ENCODE measurements at places on chromosomes 5 and 9.

- no peak for DNase-seq
Observed at GRCh38 chr9:99044827-99045226, 60.1 kb upstream of the TGFBR1 start.

DNA sequence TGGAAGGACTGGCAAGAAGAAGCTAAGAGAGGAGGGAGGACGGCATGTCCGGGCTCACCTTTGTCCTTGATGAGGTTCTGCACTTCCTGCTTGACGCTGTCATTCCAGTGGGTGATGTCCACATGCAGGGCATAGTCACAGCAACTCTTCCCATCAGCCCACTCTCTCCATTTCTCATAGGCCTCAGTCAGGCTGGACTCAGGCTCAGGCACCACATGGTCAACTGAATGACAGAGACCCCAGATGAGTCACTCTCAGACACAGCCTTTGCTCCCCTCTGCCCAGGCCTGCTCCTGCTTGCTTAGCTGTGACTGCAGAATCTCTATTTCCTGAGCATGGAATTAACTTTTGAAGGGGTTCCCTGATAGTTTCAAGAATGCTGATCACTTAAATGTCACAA lies 94.2 kb downstream of the DPYSL3 start:
- no peak for DNase-seq

GRCh38 chr9:16883586-16883985 lies 13.1 kb upstream of the BNC2 start:
- no peak for DNase-seq

GRCh38 chr5:174172152-174172551 lies 126.6 kb downstream of the NSG2 start:
- DNase-seq: peak; percentile 1

GRCh38 chr5:56166671-56167385 lies 66.3 kb downstream of the ANKRD55 start:
- DNase-seq: no peak

GRCh38 chr9:89052470-89053097 lies 61.3 kb downstream of the S1PR3 start:
- DNase-seq: peak; percentile 81

DNA sequence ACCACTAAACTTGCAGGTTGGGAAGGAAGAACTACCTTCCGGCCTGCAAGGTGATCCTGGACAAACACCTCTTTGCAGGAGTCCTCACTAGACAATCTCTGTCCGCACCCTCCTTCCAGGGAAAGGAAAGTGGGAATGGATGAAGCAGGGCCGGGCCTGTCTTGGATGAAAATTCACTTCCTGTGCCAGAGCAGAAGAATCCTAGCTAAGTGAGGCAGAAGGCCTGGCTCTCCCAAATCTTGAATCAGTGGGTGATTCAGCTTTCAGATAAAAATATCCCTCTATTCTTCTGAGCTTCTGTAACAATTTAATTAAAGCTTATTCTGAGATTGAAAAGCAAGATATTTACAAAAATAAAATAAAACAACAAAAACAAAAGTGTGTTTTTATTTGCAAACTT lies 281.9 kb upstream of the TLE4 start:
- no peak for DNase-seq

- DNase-seq: no peak
Observed at GRCh38 chr5:43646992-43647391, 44.0 kb downstream of the NNT start.

- DNase-seq: no peak
Observed at GRCh38 chr5:84715091-84715490, 330.4 kb upstream of the EDIL3 start.

DNA sequence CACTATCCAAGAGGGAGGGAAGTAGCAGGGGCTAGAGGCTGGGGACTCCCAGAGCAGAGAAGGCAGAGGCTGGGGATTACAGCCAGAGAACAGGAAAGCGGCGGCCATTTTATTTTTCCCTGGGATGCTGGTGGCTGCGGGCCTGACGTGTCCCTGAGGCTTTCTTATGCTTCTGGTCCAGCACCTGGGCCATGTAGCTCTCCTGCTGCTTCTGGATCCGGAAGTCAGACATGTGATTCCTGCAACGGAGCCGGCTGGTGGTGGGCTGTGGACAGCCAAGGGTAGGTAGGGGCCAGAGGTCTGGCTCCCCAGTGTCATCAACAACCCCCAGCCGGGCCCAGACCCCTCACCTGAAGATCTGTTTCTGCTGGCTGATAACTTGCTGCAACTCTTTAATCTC lies 1.8 kb upstream of the PROB1 start:
- no peak for DNase-seq

DNA sequence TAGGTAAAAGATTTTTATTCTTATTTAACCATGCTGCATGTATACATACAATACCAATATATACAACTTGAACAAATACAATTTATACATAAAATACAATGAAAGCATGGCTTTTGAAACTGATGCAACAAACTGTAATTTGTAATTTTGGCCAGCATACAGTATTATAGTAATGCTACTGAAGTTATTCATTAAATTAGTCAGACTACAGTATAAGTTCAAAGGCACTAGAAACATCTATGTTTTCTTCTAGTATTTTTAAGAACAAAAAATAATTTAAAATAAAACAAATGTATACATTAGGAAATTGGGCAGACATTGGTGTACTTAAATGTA lies 18.8 kb downstream of the IL4 start:
- no peak for DNase-seq

GRCh38 chr9:33708441-33708840 lies 86.9 kb upstream of the PRSS3 start:
- no peak for DNase-seq

DNA sequence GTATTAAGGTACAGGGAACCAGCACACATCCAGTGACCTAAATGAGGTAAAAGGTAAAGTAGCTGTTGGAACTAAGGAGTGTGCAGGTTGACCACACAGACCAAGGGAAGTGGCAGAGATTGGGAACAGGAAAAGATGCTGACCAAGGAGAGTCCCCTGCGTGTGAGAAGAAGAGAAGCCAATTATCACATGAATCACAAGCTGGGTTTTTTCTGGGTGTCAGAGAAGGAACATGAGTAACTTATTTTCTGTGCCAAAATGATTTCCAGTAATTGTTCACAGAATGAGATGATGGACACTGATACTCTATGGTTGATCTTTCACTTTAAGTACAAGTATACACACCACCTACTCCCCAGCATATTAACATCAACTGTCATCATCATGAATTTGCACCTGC lies 130.7 kb upstream of the ACO1 start:
- DNase-seq: no peak

DNA sequence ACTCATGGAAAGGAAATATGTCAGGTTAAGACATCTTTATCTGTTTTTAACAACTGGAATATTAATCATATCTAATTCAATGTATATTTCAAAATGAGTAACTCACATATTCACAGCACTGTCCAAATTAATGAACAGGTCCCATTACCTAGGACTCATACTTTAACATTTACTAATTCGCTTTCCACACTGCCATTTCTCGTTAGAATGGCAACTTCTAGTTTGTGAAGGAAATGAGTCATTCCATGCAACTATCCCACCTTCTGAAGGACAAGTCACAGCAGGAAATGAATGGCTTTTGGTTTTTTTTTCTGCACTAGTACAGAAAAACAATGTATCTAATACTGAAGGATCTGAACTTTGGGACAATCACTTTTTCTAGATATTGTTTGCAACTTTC lies 24.6 kb upstream of the IFNK start:
- DNase-seq: no peak

DNA sequence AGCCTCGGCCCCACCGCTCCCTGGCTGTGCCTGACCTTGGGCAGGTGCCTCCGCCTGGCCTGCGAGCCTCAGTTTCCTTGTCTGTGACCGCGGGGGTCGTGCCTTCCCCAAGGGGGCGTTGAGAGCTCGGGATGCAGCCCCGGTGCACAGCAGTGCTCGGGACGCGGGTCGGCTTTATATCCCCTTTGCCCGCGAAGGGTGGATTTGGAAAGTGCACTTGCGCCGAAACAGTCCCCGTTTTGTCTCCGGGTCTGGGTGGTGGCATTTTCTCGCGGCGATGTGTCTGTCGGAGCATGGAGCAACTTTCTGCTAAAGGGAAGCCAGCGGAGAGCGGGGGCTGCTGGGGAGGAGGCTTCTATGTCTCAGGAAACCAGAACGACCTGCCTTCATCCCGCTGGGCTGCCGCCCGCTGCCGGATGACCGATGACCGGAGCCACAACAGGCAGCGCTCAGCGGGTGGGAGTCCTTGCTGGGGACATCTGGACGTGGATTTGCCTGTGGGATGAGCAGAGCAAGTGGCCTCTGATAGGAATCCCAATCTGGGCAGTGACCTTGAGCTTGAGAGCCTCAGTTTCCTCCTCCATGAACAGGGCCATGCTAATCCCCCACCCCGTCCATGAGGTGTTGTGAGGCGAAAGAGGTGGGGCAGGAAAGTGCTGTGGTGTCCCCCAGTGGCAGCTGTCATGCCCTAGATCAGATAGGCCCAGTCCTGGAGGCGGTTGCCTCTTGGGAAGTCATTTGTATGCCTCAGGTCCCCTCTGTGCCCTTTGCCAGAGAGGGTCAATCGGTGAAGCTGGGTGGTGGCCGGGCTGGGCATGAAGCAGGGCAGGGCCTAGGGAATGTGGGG lies 651 bp downstream of the HRH2 start:
- DNase-seq: no peak

DNA sequence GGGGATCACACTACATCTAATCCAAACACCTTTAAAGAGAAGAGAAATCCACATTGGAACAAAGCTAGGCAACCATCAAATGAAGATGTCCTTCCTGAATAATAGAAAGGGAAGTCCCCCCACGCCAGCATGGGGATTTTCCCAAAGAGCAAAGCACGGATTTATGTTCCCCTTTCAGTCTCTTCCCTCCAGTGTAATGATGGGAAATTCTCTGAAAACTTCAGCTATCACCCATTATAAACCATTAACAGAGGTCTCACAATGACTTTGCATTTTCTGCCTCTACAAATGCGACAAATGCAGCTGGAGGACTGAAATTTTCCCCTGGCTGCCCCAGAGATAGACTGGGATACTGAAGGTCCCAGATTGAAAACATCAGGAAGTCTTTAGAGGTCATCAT lies 368.7 kb downstream of the EFNA5 start:
- no peak for DNase-seq

- peak; percentile 28 for DNase-seq
Observed at GRCh38 chr5:38734353-38734752, 111.5 kb upstream of the OSMR start.

- DNase-seq: no peak
Observed at GRCh38 chr5:128825826-128826225, 139.5 kb upstream of the SLC27A6 start.

DNA sequence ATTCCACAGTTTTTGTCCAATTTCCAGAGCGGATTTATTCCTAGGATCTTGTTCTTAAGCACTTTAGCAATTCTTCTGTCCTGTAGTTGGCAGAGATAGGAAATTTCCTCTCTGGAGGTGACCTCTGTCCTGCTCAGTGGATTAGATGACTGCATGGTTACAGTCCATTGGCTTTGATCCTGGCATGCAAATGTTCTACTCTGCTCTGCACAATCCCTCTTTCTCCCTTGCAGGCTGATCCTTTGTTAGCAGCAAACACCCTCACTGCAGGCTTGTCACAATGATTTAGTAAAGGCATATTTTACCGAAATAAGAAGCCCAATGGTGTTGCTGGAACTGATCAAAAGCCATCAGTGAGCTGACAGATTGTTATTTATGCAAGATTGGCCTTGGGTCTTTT lies 243.8 kb downstream of the COX7C start:
- no peak for DNase-seq

DNA sequence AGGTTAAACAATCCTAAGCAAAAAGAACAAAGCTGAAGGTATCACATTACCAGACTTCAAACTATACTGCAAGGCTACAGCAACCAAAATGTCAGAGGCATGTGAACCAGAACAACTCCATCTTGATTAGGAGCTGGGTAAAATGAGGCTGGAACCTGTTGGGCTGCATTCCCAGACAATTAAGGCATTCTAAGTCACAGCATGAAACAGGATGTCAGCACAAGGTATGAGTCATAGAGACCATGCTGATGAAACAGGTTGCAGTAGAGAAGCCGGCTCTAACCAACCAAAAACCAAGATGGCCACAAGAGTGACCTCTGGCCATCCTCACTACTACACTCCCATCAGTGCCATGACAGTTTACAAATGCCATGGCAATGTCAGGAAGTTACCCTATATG lies 252.0 kb downstream of the RASEF start:
- no peak for DNase-seq

DNA sequence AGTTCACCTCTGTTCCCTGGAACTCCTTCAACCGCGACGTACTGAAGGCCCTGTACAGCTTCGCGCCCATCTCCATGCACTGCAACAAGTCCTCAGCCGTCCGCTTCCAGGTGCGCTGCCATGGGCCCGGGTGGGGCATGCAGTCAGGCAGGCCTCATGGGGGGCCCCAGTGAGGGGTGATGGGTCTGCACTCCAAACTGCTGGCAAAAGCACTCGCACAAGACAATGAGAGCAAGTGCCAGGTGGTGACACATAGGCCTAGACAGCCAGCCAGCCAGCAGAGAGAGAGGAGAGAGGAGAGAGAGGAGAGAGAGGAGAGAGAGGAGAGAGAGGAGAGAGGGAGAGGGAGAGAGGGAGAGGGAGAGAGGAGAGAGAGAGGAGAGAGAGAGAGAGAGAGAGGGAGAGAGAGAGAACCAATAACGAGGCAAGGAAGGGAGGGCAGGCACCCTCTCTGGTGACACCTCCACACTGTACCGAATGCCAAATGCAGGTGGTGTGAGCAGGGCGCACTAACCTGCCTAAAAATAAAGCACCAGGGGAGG lies 21.0 kb downstream of the DBH start:
- peak; percentile 39 for DNase-seq

- DNase-seq: no peak
Observed at GRCh38 chr9:133887540-133888047, 104.5 kb downstream of the VAV2 start.

GRCh38 chr5:181234455-181235306 lies 9.0 kb downstream of the RACK1 start:
- no peak for DNase-seq

All from NCI-H524 (cell line).